A549 treated with DMSO at 1 μM for 4 hours (cell line): ENCODE measurements at places on chromosomes 12 and 14. TPM values are rescaled to one million over a fixed set of nuclear protein-coding genes. Genes with fewer than 3 reads are reported as not detected.

TMTC1 gene
- 0.04 to 0.08 TPM (median 0.05 TPM) in 3 of 5 replicates, not detected in the others for total RNA-seq

KCNH5 gene
- total RNA-seq, result 0.02 to 0.06 TPM (median 0.05 TPM) in 4 of 5 replicates, not detected in the other

PLA2G1B gene
- total RNA-seq, result not detected in 5 replicates

IRAK3 gene
- total RNA-seq, result 0.05 to 0.09 TPM (median 0.08 TPM) in 5 replicates

TRIM9 gene
- 8.9 to 10.8 TPM (median 10.1 TPM) in 5 replicates for total RNA-seq

ACSM4 gene
- not detected in 5 replicates for total RNA-seq

BDKRB2 gene
- total RNA-seq, result 3.2 to 6.6 TPM (median 5.9 TPM) in 5 replicates

PTCSC3 gene
- not detected in 5 replicates for total RNA-seq

TRPV4 gene
- total RNA-seq, result 0.03 to 0.08 TPM (median 0.06 TPM) in 3 of 5 replicates, not detected in the others
